ENCODE measurements at places on chromosomes 7 and 10. TPM values are rescaled to one million over a fixed set of nuclear protein-coding genes. Genes with fewer than 3 reads are reported as not detected.

The VSTM4 gene
- total RNA-seq, result under 0.01 TPM

The CTAGE4 gene
- total RNA-seq, result not detected

The PPP1R17 gene
- total RNA-seq, result not detected

The NEUROG3 gene
- not detected for total RNA-seq

The TAS2R38 gene
- total RNA-seq, result not detected

The MYL7 gene
- not detected for total RNA-seq

The OR2AE1 gene
- not detected for total RNA-seq

The TMEM176B gene
- total RNA-seq, result not detected

The STEAP4 gene
- 2.1 TPM for total RNA-seq

The INHBA gene
- total RNA-seq, result 21.9 TPM

The CC2D2B gene
- not detected for total RNA-seq

The COL1A2 gene
- total RNA-seq, result 3.1 TPM

The STK31 gene
- not detected for total RNA-seq

The RNF32 gene
- 2.8 TPM for total RNA-seq

The HMX3 gene
- not detected for total RNA-seq

The CALML5 gene
- not detected for total RNA-seq

The HOXA4 gene
- 0.24 TPM for total RNA-seq

The TMEM196 gene
- total RNA-seq, result not detected

The GPR158 gene
- total RNA-seq, result under 0.01 TPM

The FRA10AC1 gene
- 3.0 TPM for total RNA-seq

The TDRD1 gene
- total RNA-seq, result 1.4 TPM

The SKIDA1 gene
- total RNA-seq, result under 0.01 TPM

The SUN3 gene
- not detected for total RNA-seq

The OR2A5 gene
- total RNA-seq, result not detected

The GRM8 gene
- total RNA-seq, result not detected

The DLX5 gene
- 0.24 TPM for total RNA-seq

The OR13A1 gene
- under 0.01 TPM for total RNA-seq

The GNGT1 gene
- total RNA-seq, result not detected

The ASB15 gene
- total RNA-seq, result not detected

The WIPF3 gene
- 0.21 TPM for total RNA-seq

The FAM20C gene
- 21.9 TPM for total RNA-seq

The DYDC2 gene
- total RNA-seq, result not detected

The LMOD2 gene
- total RNA-seq, result not detected

The SPAM1 gene
- not detected for total RNA-seq

The LIPN gene
- not detected for total RNA-seq

The ATXN7L1 gene
- total RNA-seq, result 1.5 TPM

The CPXM2 gene
- total RNA-seq, result 0.48 TPM

The CUL1 gene
- total RNA-seq, result 48.2 TPM

The SPDYE9 gene
- total RNA-seq, result not detected

The AOC1 gene
- 0.96 TPM for total RNA-seq

The ATRNL1 gene
- 0.43 TPM for total RNA-seq

The ANTXRL gene
- total RNA-seq, result not detected

The NOD1 gene
- total RNA-seq, result 7.5 TPM

The CPED1 gene
- 0.96 TPM for total RNA-seq

The FAM25G gene
- not detected for total RNA-seq

The PPA1 gene
- total RNA-seq, result 287 TPM

The RHOBTB1 gene
- 7.2 TPM for total RNA-seq

The DPP6 gene
- total RNA-seq, result not detected

The GSTO1 gene
- total RNA-seq, result 180 TPM

The HPS1 gene
- 19.8 TPM for total RNA-seq

The LRGUK gene
- not detected for total RNA-seq

The AGAP3 gene
- total RNA-seq, result 106 TPM

The SNX10 gene
- 1.1 TPM for total RNA-seq
